Endothelial cell of coronary artery (primary cell): ENCODE measurements at places on chromosomes 1 and 21. TPM values are rescaled to one million over a fixed set of nuclear protein-coding genes. Genes with fewer than 3 reads are reported as not detected.

Gene OR10J1
- total RNA-seq: not detected in 2 replicates

Gene SH2D2A
- 0.09 and 0.19 TPM in 2 replicates for total RNA-seq

Gene B3GALT2
- total RNA-seq: 1.3 TPM in 1 of 2 replicates, not detected in the other

Gene LYPD8
- total RNA-seq: 0.19 TPM in 1 of 2 replicates, not detected in the other

Gene TAS1R1
- total RNA-seq: not detected in 2 replicates

Gene CORT
- not detected in 2 replicates for total RNA-seq

Gene LCE1B
- total RNA-seq: not detected in 2 replicates

Gene GNG4
- total RNA-seq: not detected in 2 replicates

Gene DMBX1
- total RNA-seq: not detected in 2 replicates

Gene C1orf94
- not detected in 2 replicates for total RNA-seq

Gene RAP1GAP
- 0.09 and 0.18 TPM in 2 replicates for total RNA-seq

Gene TRAF3IP3
- total RNA-seq: not detected in 2 replicates

Gene MYOG
- not detected in 2 replicates for total RNA-seq

Gene SPRR2D
- total RNA-seq: not detected in 2 replicates

Gene NHLH1
- total RNA-seq: under 0.01 TPM in 1 of 2 replicates, not detected in the other

Gene RHD
- total RNA-seq: under 0.01 TPM in 1 of 2 replicates, not detected in the other

Gene KLHDC7A
- not detected in 2 replicates for total RNA-seq

Gene TDRD5
- total RNA-seq: not detected in 2 replicates

Gene PTCH2
- under 0.01 and 0.18 TPM in 2 replicates for total RNA-seq

Gene RAB25
- not detected in 2 replicates for total RNA-seq

Gene A3GALT2
- 0.09 TPM in 2 replicates for total RNA-seq

Gene OPTC
- total RNA-seq: not detected in 2 replicates

Gene CD1D
- 0.09 TPM in 1 of 2 replicates, not detected in the other for total RNA-seq

Gene CASQ1
- total RNA-seq: 0.18 TPM in 1 of 2 replicates, not detected in the other

Gene CCDC30
- 0.27 and 0.85 TPM in 2 replicates for total RNA-seq

Gene RIPK4
- total RNA-seq: 10.0 TPM in 1 of 2 replicates, not detected in the other

Gene SPRR1B
- not detected in 2 replicates for total RNA-seq

Gene ACTN2
- 0.19 and 1.8 TPM in 2 replicates for total RNA-seq

Gene FAM163A
- total RNA-seq: 0.09 TPM in 2 replicates

Gene HSPB7
- 0.38 TPM in 1 of 2 replicates, not detected in the other for total RNA-seq

Gene PGBD2
- total RNA-seq: 6.7 and 10.2 TPM in 2 replicates

Gene ATP1A4
- total RNA-seq: not detected in 2 replicates

Gene SERPINC1
- not detected in 2 replicates for total RNA-seq

Gene ERICH3
- under 0.01 TPM in 1 of 2 replicates, not detected in the other for total RNA-seq

Gene B3GALT5
- total RNA-seq: not detected in 2 replicates

Gene CRP
- 0.09 TPM in 2 replicates for total RNA-seq

Gene PTPRU
- 4.8 and 10.0 TPM in 2 replicates for total RNA-seq

Gene ERVH48-1
- total RNA-seq: not detected in 2 replicates

Gene MATN1
- not detected in 2 replicates for total RNA-seq

Gene GADD45A
- total RNA-seq: 46.9 and 56.8 TPM in 2 replicates

Gene PDZK1IP1
- total RNA-seq: 0.09 TPM in 1 of 2 replicates, not detected in the other
